Activated T-cell treated with anti-CD3 and anti-CD28 coated beads, Interleukin-2, amount 50 U/mL, for 24 hours (primary cell): ENCODE measurements at places on chromosomes 4 and X.

GRCh38 chrX:74015379-74016019, 288.5 kb upstream of the ZCCHC13 start:
- DNase-seq = peak; percentile 63

DNA sequence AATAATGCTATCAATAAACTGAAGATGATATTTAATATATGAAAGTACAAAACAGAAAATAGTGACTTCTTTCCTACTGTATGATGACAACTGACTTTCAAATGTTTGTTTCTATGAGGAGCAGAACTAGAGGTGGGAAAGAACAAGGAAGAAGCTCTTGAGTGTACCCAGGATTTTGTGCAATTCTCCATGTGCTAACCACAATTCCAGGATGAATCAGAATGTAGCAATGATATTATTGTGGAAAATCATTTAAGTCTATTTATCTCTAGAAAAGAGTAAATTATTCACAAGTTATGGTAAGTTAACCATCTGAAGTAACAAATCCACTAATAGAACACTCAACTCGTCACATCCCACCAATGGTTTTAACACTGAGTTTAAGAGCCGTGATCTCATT, 324.1 kb upstream of the EMCN start:
- DNase-seq = no peak

DNA sequence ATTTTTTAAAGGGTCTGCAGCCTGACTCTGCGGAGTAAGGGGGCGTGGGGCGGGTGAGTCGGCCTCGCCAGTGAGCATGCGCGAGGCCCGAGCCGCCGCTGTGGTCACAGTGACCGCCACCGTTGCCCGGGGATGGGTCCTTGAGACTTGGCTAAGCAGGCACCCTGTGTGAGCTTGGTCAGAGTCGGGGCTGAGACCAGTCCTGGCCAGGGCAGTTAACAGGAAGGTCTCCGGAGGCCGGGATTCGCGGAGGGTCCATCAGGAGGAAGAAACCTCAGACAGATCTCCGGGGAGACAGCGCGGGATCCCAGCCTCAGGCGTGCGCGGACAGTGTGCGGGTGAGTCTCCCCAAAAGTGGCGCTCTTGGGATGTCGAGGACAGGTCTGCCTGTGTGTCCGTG, 1384.4 kb upstream of the PCDH10 start:
- no peak for DNase-seq

GRCh38 chr4:155881555-155881954, 15.5 kb upstream of the ASIC5 start:
- no peak for DNase-seq
